Suppressor macrophage (primary cell): ENCODE measurements at places on chromosomes 12 and 14.

GRCh38 chr14:53195949-53196348 lies 42.8 kb upstream of the DDHD1 start:
- DNase-seq = no peak

DNA sequence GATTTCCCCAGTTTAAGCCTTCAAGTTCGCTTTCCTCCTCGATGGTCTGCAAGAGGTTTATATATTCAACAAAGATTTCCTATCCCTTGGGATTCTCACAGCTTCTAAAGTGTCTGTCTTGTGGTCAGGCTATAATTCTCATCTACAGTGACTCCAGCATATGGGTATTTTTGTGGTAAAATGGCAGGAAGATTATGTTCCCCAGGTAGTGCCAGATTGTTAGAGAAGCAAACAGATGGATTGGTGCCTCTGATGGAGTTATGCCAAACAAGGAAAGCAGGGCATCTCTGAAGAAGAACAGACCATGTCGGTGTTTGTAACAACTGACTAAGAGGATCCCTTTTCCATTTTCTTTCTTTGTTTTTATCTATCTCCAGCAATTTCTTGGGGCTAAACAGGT lies 5.5 kb upstream of the CCDC175 start:
- DNase-seq = no peak

DNA sequence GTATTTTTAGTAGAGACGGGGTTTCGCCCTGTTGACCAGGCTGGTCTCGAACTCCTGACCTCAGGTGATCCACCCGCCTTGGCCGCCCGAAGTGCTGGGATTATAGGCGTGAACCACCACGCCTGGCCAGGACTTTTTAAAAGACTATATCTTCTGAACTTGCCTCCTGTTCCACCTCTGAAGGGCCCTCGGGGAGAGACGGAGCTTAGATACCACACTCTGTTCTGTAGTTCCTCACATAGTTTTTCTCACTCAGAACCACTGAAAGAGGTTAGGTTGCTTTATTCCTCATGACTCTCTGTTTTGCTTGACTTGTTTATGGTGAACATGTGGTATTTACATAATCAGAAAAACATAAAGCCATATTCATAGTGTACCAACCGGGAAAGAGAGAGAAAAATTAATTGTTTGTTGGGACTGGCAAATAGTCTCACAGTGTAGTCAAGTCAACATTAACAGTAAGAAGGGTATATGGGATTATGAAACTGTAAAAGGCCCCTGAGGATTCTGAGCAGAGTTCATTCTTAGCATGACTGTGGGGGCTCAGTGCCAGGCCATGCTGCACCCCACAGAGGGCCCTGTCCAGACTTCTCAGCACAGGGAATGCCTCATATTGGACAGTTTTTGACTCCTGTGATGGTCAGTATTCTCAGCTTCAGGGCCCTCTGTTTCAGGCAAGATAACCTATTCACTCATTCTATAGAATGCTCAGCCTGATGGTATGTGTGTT lies 342.3 kb downstream of the ZFP36L1 start:
- DNase-seq = no peak

DNA sequence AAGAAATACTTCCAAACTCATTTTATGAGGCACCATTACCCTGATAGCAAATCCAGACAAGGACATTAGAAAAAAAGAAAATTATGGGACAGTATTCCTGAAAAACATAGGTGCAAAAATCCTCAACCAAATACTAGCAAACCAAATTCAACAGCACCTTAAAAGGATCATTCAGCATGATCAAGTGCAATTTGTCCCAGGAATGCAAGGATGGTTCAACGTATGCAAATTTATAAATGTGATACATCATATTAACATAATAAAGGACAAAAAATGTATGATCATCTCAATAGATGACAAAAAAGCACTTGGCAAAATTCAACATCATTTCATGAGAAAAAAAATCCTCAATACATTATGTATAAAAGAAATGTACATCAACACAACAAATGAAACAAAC lies 162.9 kb downstream of the DUSP6 start:
- no peak for DNase-seq

GRCh38 chr14:68896132-68896531 lies 83.0 kb downstream of the ACTN1 start:
- no peak for DNase-seq

- DNase-seq = no peak
Measured at GRCh38 chr14:34568803-34569202, 29.3 kb upstream of the EAPP start.

DNA sequence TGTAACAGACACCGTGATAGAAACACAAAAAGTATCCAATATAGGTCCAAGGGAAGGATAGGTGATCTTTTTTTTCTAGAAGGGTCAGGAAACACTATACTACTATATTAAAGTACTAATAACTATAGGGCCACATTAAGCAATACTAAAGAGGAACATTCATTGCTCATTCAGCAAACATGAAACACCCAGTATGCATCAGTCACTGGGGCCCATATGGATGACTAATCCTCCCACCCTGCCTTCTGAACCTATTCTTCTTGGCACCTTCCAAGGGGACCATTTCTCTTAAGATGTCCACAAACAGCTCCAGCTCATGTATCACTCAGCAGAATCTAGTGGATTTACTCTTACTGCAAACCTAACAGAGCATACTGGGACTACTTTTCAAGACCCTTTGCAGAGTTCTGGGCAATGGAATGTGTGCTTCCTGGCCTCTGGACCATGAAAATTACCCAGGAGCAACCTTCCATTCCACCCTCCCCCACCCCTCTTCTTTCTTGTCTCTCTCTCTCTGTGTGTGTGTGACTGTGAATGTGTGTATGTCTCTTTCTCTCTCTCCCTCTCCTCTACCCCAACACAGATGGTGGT lies 187.9 kb downstream of the EPS8 start:
- DNase-seq = peak; percentile 86

- DNase-seq = no peak
Measured at GRCh38 chr12:102748704-102749103, 168.3 kb downstream of the PAH start.

DNA sequence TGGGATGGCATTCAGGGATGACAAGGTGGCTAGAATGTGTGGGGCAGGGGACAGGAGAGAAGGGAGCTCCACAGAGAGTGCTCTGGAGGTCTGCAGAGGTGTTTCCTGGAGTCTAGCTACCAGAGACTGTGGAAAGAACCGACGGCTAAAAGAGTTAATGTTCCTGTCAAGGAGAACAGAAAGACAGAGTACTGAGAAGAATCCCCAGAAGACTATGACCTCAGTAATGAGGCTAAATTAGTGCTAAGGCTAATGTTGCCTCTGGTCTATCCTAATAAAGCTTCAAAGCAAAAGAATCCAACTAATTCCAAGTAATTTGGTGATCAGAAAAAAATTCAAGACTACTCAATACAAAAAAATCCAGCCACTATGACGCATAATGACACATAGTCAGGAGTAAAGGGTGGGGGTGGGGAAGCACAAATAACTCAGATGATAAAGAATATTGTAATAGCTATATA lies 44.7 kb downstream of the FERMT2 start:
- no peak for DNase-seq

DNA sequence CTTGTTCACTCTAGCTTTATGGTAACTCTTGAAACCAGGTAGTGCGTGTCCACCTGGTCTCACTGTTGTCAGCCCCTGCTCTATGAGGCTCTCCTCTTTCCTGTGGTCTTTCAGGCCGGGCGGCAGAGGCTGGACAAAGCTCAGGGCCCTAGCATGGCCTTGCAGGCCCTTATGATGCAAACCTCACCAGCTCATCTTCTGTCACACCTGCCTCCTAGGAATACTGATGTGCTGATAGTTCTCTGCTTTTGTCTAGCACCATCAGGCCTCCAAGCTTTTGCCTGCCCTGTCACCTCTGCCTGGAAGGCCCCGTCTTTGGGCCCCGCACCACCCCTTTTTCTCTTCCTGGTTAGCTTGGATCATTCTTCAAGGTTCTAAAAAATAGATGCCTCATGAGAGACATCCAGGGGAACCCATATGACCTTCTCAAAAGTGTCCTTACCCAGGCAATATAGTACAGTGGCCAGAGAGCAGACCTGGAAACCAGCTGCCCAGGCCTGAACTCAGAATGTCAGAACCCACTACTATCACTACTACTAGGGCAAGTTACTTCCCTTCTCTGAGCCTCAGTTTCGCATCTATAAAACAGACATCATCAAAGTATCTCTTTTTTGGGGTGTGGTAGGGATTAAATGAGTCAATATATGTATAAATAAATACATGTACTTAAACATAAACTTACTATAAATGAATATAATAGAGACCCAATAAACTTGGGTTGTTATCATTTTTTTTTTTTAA lies 91.7 kb downstream of the ZFP36L1 start:
- DNase-seq = no peak

GRCh38 chr14:93752980-93753561 lies 35.2 kb downstream of the PRIMA1 start:
- no peak for DNase-seq

- peak; percentile 51 for DNase-seq
Measured at GRCh38 chr12:91577586-91578539, 395.2 kb upstream of the DCN start.

- no peak for DNase-seq
Measured at GRCh38 chr12:7751394-7751793, 4.2 kb upstream of the CLEC4C start.

DNA sequence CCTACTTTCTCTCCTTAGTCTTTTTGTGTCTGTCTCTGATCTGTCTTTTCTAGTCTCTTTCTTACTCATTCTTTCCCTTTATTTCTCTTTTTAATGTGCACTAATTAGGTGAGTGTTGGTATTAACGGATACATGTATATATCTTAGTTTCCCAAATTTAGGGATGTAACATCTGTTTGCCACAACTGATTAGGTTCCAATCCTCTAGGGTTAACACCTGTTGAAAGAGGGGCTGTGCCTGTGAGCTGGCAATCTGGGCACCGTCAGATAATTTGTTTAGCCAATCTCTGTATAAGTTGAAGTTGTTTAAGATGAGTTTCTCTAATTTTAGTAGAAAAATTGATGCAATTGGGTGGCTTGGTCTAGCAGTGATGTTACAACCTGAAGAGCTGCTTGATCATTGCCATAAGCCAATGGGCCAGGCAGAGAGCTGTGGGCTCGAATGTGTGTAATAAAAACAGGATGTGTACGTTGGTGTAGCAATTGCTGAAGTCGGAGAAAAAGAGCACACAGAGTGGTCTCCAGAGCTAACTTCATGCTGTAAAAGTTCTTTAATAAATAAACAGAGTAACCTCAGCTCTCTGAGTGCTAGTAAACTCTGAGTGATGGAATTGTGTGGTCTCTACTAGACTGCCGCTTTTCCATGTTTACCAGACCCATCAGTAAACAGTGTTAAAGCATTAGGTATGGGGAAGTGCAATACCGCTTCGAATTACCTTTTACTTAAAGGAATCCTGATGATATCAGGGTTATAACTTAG lies 18.3 kb upstream of the LYZ start:
- peak; percentile 73 for DNase-seq

GRCh38 chr14:94386085-94387031 lies 2.0 kb downstream of the SERPINA1 start:
- DNase-seq = no peak

DNA sequence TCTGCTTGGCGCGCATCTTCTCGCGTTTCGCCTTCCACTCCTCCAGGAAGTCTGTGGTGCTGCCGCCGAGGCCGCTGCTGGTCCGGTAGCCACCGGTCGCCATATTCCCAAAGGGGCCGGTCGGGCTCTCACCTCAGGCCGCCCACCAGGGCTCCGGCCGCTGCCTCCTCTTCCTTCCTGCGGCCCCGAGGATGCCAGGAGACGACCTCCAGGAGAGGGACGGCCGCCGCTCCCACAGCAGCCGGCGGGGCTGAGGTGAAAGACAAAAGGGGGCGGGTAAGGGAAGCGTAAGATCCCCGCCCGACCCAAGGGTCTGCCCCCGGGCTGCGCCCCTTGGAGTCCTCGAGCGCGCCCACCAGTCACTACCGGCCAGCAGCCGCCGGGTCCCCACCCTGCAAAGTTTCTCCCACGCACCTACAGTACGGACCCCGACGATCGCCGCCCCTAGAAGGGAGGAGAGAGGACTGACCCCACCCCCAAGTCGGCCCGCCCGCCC lies 574 bp downstream of the PAWR start:
- DNase-seq = peak; percentile 10

GRCh38 chr12:28456934-28457710 lies 266.9 kb downstream of the CCDC91 start:
- peak; percentile 57 for DNase-seq

- peak; percentile 79 for DNase-seq
Measured at GRCh38 chr14:65208548-65208947, 106.2 kb upstream of the MAX start.

- DNase-seq = no peak
Measured at GRCh38 chr12:20289520-20289919, 78.8 kb upstream of the PDE3A start.

- DNase-seq = no peak
Measured at GRCh38 chr14:80483331-80483730, 272.0 kb upstream of the DIO2 start.

- DNase-seq = no peak
Measured at GRCh38 chr14:53947452-53948204, 9.0 kb downstream of the BMP4 start.

DNA sequence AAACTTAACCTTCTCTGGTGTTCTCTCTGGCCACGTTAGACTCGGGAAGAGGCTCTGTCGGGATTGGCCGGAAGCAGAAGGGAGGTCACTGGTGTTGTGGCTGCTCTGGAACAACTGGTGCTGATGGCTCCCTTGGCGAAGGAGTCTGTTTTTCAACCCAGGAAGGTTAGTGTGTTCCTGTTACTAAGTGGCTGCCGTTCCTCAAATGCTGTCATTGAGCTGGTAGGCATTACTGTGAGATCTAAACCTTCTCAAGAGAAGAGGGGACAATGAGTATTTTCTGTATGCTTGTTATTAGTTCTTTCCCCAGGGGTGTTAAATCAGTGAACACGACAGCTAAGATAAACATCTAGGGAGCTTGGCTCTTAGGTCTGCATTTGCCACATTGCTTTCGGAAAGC lies 18.3 kb downstream of the POP5 start:
- no peak for DNase-seq

GRCh38 chr14:35573911-35574310 lies 39.9 kb downstream of the INSM2 start:
- no peak for DNase-seq

GRCh38 chr12:57626111-57626920 lies 6.7 kb downstream of the B4GALNT1 start:
- DNase-seq = no peak

GRCh38 chr12:116172224-116172849 lies 105.2 kb downstream of the MED13L start:
- DNase-seq = peak; percentile 41

DNA sequence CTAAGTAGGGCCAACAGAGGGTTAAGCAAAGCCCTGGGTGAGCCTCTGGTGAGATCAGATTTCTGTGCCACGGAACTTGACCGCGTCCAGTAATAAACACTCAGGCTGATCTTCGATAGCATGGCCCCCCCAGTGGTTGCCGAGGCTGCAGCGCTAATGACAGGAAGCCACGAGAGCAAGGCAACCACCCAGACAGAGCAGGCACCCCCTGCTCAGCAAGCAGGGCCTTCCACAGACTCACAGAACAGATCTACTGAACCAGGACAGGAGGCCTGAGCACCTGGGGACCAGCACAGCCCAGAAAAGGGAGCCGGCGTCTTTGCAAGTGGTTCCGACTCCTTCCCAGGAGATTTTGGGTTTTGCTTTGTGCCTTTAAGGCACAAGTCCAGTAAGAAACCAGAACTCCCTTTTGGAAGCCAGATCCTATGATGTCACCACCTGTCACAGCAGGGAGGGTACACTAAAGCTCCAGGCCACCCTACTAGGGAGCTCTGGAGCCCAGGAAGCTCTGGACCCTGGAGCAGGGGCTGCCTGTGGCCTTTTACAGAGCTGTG lies 42.3 kb downstream of the BCL11B start:
- DNase-seq = no peak
